ENCODE measurements at places on chromosomes 7 and 10.

GRCh38 chr7:101555921-101556275, 73.2 kb downstream of the MYL10 start:
- no peak for DNase-seq

GRCh38 chr7:42059275-42059674, 177.7 kb downstream of the GLI3 start:
- no peak for DNase-seq

GRCh38 chr10:93657757-93658156, 44.6 kb downstream of the FRA10AC1 start:
- DNase-seq = no peak

- peak; percentile 15 for DNase-seq
Observed at GRCh38 chr7:113071465-113071864, 15.2 kb downstream of the GPR85 start.

GRCh38 chr7:32066441-32066840, 3.8 kb downstream of the PDE1C start:
- no peak for DNase-seq

DNA sequence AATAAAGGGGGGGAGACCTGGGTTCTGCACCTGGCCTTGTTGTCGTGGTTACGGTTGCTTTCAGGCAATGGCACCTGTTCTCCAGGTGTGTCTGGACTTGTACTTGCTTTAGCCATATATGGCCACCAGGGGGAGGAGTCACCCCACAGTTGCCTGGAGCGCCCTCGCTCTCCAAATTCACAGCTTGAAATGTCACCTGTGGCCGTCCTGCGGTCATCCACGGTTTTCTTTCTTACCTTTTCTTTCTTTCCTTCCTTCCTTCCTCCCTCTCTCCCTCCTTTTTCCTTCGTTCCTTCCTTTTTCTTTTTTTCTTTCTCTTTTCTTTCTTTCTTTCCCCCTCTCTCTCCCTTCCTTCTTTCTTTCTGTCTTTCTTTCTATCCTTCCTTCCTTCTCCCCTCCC, 157.2 kb upstream of the ZNF92 start:
- peak; percentile 7 for DNase-seq

- DNase-seq = no peak
Observed at GRCh38 chr10:44960088-44960460, 472 bp downstream of the RASSF4 start.
